Fibroblast of skin of abdomen (primary cell): ENCODE measurements at places on chromosomes 7 and 10.

DNA sequence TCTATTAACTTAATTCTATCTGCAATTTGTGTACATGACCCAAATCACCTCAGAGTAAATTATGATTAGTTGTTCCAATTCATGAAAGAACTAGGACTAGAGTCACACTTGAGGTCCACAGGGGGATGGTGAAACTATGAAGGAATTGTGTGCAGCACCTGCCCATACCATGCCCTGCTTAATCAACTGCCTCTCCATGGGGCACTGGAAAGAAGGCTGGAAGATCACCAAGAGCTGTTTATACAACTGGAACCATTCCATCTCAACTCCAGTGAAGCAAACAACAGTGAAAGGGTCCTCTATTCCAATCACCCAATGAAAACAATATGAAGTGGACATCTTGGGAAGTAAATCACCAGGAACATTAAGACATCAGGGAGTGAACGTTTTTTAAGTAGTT, 98.7 kb upstream of the SEMA3D start:
- no peak for DNase-seq

GRCh38 chr7:157668884-157669767, 332.3 kb downstream of the DNAJB6 start:
- no peak for DNase-seq

DNA sequence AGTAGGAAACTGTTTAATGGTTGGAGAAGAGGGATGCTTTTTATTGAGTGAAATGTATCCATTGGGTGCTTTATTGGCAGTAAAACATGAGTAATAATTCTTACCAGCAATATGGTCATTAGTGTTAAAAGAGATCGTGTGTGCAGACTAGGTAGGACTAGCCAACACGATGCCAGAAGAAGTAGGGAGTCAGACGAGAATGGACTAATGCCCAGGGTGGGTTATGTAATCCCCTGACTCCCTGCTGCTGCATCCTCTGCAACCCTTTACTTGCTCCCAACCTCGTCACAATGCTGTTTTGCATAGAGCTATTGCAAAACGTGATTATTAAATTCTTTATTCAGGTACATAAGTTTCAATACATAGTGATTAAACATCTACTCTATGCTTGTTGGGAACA, 1213.7 kb downstream of the GATA3 start:
- DNase-seq, result no peak

DNA sequence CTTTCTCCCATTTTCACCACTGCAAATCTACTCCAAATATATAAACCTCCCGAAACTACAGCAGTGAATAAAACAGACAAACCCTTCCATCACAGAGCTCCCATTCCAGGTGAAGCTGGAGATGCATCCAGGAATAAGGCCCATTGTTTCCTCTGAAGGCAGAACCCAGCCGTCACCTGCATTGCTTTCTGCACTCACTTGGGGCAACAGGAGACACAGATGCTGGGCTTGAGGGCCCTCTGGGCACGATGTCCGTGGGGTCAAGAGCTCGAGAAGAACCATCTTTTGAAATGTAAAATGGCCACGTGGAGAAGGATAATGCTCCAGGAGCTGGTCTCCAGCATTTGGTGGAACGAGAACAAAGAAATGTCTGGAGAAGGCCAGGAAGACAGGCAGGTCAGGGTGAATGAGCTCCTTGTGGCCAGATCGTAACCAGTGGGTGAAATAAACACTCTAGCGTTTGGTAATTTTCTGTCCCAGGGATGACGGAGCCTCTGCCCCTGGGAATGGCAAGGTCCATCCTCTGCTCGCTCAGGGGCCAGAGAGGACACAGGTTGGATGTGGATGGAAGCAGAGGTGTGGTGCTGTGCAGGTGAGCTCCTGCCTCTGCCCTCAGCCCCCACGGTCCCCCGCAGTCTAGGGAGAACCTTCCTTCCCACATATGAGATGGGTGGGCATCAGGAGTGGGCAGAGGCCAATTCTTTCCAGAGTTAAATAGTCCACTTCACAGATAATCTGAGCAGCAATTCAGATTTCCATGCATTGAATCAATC, 556.1 kb downstream of the DNAJB6 start:
- DNase-seq, result no peak

GRCh38 chr10:63614371-63614891, 93.2 kb downstream of the REEP3 start:
- peak; percentile 75 for DNase-seq

DNA sequence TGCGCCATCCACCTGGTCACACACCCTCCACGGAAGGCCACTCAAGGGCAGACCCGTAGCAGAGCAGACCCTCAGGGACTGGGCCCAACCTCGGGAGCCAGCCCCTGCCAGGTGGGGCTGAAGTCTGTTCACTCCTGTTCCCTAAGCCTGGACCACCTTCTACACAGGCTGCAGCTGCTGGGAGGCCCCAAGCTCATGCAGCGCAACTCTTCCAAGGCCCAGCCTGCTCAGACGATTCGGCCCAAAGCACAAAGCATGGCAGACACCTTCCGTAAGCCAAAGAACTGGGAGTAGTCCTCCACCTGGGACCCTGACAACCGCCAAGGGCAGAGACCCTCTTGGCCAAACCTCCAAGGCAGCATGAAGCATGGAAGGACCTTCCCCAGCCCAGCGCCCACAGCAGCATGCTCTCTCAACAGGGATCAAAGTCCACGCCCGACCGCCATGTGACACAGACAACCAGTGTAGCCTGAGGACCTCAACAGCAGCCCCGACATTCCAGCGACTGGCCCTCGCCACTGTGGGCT, 11.5 kb downstream of the SHH start:
- DNase-seq, result no peak

DNA sequence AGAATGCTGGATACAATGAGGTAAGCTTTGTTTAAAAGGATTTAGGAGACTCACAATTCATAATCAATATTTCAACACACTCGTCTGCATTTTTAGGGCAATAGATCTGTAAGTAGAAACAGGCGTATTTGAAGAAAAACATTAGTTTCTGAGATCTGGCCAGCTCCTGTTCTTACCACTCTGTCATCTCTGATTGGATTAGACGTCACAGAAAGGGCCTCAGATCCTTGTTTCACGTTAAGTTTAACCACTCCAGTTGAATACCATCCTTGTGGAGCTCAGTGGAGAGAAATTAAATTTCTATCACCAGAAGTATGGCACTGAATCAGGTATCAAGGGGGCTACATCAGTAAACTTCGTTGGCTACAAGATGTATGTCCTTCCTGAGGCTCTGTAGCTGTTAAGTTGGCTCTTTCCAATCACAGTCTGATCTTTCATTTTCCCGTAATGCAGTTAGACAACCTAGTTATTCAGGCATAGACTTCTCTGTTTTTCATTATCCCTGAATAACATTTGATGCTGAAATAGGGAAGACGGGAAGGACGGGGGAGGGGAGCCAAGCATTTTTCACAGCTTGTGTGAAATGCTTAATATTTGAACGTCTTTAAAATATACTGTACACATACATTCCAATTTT, 659.2 kb upstream of the GALNT17 start:
- DNase-seq, result peak; percentile 44

- DNase-seq, result no peak
Observed at GRCh38 chr7:74216361-74216761, 6.6 kb downstream of the LAT2 start.

DNA sequence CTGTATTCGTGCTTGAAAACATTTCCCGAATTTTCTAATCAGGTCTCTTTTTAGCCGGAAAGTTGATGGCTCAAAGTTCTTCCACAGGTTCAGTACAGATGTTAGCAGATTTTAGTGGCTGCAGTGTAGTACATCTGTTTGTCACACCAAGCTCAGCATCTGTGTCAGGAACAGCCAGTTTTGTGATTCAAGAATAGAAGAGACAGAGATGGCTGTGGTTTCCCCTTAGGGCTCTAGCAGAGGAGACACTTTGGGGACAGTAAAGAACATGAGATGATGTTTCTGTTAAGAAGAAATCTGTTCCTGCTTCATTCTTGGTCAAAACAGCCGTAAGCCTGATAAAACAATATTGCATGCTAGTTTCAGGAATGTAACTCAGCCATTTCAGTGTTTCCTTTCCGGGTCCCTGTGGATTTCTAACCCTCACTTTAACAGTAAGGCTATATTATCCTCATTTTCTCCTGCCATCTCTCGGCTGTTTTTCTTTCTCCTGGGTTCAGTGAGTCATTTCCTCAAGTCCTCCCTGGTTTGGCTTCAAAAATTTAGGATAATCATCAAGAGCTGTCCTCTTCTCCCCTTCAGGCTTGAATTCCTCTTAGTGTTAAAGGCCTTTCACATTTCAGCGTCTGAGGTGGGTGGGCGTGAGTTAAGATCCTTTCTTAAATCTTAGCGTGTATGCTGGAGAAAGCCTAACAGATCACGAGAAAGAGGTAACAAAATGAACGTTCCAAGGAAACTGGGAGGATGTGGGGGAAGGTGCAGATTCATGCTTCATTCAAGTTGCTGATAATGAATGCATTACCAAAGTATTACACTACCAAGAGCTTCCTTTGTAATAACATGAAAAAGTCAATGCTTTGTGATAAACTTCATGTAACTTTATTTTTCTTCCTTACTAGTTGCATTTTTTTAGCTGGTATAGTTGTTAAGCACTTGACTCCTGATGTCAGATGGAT, 37.1 kb upstream of the BICC1 start:
- peak; percentile 83 for DNase-seq

- peak; percentile 33 for DNase-seq
Observed at GRCh38 chr7:37945336-37945735, 24.9 kb downstream of the EPDR1 start.

- DNase-seq, result no peak
Observed at GRCh38 chr7:22688084-22688483, 38.9 kb upstream of the IL6 start.

DNA sequence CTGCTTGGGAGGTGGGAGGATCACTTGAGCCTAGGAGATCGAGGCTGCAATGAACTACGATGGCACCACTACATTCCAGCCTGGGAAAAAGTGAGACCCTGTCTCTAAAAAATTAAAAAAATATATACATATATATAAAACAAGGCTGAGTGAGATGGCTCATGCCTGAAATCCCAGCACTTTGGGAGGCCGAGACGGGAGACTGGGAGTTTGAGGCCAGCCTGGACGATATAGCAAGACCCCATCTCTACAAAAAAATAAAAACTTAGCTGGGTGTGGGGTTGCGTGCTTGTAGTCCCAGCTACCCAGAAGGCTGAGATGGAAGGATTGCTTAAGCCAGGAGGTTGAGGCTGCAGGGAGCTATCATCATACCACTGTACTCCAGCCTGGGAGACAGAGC, 87.6 kb downstream of the CARD11 start:
- no peak for DNase-seq

DNA sequence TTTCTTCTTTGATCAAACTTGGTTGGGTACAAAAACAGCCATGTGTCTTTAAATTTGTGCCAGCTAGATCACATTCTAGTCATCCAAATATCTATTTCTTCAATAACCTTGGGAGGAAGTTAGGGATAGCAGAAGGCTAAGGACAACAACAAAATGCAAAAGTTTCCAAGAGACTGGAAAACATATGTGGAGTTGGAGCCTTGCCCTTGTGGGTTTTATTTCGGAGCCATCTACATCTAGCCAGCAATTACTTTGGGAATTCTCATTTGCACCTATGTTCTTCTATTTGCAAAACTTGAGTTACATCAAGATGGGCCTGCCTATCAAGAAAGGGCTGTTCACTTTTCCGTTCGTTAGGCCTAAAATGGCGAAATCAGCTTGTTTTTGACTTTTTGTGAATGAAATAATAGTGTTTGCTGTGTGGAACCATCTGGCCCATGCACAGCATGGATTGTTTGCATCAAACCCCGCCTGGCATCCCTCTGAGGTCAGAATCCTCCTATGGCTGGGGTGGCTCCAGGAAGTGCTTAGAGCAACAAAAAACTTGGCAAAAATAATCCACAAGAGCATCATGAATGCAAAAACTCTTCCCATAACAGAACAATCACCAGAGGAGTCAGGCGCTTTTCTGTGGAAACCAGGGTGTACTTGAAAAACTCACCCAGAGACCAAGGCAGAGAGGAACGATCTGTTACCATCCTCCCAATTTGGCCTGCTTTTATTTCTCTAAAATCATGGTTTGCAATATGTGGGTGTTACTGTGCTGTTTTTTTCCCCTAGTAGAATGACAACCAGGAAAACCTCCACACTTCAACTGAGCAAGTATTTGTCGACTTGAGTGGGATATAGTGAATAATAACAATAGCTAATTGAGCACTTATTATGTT, 36.2 kb upstream of the XPNPEP1 start:
- no peak for DNase-seq

- DNase-seq, result no peak
Observed at GRCh38 chr7:121774563-121774962, 98.4 kb upstream of the PTPRZ1 start.

GRCh38 chr7:2106924-2107323, 125.8 kb downstream of the MAD1L1 start:
- peak; percentile 58 for DNase-seq

DNA sequence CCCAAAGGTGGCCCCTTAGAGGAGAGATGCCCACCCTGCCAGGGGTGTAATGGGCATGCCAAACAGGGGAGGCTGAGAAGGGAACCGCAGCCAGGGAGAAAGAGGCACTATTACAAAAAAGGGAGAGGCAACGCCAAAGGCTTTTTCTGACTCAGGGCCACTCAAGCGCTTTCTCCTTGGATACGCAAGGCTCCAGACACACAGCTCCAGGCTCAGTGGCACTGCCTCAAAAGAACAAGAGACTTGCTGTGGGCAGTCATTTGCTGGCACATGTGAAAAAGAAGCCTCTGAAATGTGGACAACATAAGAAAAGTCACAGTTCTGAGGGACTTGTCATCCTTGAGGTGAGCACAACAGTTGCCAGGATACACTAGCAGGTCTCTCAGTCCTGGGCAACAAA, 128.4 kb downstream of the DGKI start:
- no peak for DNase-seq

DNA sequence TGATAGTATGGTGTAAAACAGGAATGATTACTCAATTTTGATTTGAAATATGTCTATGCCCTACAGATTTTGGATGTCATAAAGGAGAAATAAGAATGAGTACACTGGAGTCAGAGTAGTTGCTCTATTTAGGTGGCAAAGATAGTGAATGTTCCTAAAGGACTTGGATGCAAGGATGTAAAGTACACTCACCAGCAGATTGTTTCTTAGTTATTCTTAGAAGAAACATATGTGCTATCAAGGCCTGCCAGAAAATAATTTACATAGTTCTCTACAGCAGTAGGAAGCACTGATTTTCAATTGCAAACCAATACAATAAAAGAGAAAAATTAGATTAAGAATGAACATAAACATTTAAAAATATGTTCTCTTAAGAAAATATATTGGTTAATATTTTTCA, 259.4 kb downstream of the PPP1R3A start:
- DNase-seq, result no peak
